ENCODE measurements at places on chromosomes 16 and 17. TPM values are rescaled to one million over a fixed set of nuclear protein-coding genes. Genes with fewer than 3 reads are reported as not detected.
A peak's percentile ranks its signal among the peaks of the same experiment; 100 is the strongest.

Gene MBTD1
- 21.4 TPM for total RNA-seq

DNA sequence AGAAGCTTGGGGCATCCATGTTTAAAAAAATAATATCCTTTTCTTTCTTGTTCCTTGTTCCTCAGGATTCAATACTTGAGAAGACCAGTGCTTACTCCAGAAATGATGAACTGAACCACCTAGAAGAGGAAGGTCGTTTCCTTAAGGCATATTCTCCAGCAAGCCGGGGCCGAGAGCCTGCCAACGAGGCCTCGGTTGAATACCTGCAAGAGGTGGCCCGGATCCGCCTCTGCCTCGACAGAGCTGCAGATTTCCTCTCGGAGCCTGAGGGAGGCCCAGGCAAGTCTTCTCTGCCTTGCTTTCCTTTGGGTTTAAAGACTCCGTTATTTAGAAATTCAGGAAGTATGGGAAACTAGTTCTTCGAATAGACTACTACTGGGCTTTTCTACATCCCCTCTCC is 42.5 kb upstream of the ENDOV start:
- peaks cover 25% of the 10 kb centered on the region for H3K36me3 ChIP-seq
- DNase-seq = peak; percentile 28
- no peak overlapping the region for H3K27ac ChIP-seq

DNA sequence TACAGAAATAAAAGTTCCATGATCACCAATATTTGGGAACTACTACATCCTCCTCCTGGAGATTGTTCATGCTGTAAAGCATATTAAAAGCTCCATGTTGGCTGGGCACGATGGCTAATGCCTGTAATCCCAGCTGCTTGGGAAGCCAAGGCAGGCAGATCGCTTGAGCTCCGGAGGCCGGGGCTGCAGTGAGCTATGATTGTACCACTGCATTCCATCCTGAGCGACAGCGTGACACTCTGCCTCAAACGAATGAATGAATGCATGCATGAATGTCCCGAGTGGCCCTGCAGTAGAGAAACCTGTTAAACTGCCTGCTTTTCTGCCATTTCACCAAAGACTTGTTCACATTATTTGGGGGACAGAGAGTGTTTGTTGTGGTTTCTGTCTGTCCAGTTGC is 15.0 kb downstream of the CNEP1R1 start:
- no peaks in the 10 kb centered on the region for H3K4me1 ChIP-seq
- no peak for DNase-seq
- no peak overlapping the region for H3K4me3 ChIP-seq
- H3K36me3 ChIP-seq = no peaks in the 10 kb centered on the region
- no peak overlapping the region for H3K27ac ChIP-seq
- no peaks in the 10 kb centered on the region for H3K27me3 ChIP-seq

DNA sequence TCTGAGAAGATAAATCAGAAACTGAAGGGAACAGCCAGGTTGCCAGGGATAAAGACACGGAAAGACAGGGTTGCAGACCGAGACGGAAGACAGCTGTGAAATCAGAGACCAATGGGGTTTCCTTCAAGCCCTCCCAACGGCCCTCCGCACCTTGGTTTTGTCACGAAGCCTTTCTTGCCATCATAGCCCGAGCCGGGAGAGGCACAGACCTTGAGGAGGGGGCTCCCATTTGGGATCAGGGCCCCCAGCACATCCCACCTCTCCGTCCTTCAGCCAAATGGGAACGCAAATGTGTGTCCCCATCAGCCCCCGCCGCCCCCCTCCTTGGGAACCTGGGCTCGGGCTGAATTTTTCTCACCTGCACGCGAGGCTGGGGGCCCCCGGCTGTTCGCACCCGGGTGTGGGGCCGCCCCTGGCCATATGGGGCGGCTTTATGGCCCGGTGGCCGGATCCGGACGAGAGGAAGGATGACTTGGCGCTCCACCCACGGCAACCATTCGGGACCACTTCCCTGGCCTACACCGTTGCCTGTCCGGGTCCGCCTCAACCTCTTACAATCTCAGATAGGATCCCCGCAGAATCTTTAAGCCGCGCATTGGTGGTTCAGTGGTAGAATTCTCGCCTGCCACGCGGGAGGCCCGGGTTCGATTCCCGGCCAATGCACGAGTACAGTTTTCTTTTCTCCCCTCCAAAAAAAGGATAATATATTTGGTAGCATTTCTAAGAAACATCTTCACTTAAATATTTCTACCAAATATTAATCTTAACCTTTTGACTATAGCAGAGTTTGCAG is 1.4 kb upstream of the HES7 start:
- no peaks in the 10 kb centered on the region for H3K27me3 ChIP-seq
- DNase-seq = peak; percentile 90
- no peaks in the 10 kb centered on the region for H3K36me3 ChIP-seq
- H3K4me3 ChIP-seq = peak overlapping the region; percentile 81

Gene CD300C
- total RNA-seq = 2.2 TPM

- H3K4me1 ChIP-seq = no peaks in the 10 kb centered on the region
- no peak overlapping the region for H3K27ac ChIP-seq
- no peak overlapping the region for H3K4me3 ChIP-seq
Measured at GRCh38 chr16:88938777-88939244, 38.2 kb downstream of the CBFA2T3 start.

Gene RNF112
- 9.9 TPM for total RNA-seq

DNA sequence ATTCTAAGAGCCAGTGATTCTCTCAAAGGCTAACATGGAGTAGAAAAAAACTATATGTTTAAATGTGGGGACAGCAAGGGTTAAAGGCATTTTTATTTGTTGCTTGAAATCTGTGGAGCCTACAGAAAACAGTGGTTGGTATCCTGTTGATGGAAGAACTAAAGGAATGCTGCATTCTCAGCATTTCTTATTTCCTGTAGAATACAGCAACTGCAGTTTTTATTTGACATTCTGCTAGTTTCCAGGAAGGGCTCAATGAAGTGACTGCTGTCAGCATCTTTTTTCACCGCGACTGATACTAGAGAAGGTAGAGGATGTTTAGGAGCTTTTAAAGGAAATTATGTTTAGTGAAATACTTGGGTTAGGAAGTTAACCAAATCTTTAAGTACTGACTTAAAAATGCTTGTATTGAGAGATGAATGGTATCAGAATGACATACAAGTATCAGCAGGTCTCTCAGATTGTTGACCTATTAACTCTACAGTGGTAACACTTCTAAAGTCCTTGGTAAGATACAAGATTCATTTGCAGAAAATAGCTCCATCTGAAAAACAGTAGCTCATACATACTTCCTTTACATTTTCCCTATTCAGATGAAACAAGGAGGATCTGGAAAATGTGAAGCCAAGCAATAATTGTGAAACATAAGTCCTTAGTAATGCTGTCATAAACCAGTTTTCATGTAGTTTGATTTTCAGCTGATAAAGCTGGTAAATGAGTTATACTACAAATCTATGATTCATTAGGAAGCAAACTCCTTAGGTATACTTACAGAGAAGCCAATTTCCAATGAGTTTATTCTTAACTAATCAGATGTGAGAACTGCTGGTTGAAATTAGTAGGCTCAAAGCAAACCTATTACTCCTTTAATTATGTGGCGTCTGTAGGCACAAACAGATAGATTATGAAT is 15.2 kb downstream of the CLTC start:
- no peak for DNase-seq
- H3K4me3 ChIP-seq = no peak overlapping the region
- no peaks in the 10 kb centered on the region for H3K27me3 ChIP-seq
- no peak overlapping the region for H3K27ac ChIP-seq
- no peaks in the 10 kb centered on the region for H3K36me3 ChIP-seq

DNA sequence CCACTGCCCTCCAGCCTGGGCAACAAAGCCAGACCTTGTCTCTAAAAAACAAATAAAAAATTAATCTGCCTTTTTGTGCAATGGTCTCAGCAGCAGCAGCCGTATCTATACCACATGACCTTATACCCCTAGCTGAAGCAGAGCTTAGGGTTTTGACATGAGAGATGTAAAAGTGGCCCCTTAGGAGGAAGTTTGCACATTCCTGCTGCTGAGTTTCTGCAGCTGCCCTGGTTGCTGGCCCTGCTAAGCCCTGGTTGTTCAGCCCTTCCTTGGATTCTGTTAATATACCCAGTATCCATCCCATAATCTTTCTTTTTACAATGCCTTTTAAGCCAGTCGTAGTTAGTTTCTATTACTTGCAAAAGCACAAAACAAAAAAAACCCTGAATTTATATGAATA is 33.0 kb upstream of the PRKCB start:
- no peak overlapping the region for H3K4me3 ChIP-seq
- no peak for DNase-seq
- H3K27ac ChIP-seq = no peak overlapping the region
- H3K27me3 ChIP-seq = no peaks in the 10 kb centered on the region

DNA sequence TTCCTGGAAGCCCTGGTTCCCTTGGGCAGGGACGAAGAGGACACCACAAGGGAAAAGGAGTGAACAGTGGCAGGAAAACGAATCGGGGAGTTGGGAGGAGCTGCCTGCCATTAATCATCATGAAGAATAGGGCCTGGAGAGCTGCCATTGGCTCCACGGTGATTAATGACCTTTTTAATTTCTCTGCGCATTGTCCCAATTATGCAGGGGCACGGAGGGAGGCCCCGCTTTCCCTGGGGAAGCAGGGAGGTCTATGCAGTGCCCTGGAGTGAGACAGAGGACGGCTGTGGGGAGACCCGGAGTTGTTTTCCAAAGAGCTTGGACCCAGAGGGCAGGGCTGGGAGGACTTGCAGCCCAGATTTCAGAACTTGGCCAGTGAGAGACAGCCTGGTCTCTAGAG is 338.9 kb upstream of the C16orf82 start:
- no peak for DNase-seq
- H3K4me1 ChIP-seq = no peaks in the 10 kb centered on the region
- H3K4me3 ChIP-seq = no peak overlapping the region
- H3K36me3 ChIP-seq = no peaks in the 10 kb centered on the region

DNA sequence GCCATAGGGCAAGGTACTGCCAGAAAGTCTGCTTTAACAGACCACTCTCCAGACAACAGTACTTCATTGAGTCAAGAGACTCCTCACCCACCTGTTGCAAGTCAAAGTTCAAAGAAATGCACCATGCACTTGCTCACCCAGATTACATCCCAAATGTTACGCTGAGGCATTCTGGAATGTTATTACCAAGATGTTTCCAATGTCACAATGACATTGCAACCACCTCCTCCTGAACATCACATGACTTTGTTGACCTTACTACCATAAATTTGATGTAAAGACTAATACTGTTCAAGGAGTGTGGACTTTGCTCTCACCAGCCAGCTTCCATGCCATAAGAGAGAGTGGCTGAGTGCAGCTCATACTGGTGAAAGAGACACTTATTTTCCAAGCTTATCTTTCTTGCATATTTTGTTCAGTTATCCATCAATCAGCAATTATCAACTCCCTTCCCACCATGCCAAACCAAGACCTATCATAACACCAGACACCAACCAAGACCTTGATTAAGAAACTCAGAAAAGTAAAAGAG is 58.5 kb upstream of the BCAR1 start:
- H3K4me1 ChIP-seq = peaks cover 19% of the 10 kb centered on the region
- DNase-seq = no peak
- H3K27ac ChIP-seq = no peak overlapping the region
- H3K36me3 ChIP-seq = no peaks in the 10 kb centered on the region
- H3K27me3 ChIP-seq = no peaks in the 10 kb centered on the region
- no peak overlapping the region for H3K4me3 ChIP-seq

Gene TBKBP1
- total RNA-seq = 13.2 TPM

DNA sequence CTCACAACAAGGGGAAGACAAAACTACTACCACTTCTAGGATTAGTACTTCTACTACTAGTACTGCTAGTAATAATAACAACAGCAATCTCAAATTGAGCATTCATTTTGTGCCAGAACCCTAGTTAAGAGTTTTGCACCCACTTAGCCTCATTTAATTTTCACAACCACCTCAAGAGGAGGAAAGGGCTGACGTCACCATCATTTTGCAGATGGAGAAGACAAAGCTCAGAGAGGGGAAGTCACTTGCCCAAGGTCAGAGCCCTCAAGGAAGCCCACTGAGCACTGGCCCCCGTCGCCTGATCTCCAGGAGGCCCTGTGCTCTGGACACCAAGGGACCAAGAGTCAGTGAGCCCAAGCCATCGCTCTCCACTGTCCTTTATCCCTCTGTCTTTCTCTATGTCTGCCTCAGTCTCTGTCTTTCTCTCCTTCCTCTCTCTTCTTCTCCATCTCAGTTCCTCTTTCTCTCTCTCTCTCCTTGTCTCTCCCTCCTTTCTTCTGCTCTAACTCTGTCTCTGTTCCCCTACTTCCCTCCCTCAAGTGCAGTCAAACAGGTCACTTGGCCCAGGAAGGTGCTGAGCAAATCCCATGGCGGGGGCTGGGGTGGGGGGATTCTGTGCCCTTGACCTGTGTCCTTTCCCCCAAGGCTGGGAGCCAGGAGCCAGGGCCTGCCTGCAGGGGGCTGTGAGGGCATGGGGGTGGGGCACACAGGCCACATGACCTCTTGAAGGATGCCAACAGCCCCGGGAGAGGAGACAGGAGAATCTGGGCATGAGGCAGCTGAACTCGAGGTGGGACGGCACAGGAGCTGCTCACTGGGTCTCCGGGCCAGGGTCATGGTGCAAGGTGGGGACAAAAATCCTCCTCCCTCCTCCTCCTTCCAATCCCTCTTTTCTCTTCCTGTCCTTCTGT is 11.2 kb upstream of the NGFR start:
- no peaks in the 10 kb centered on the region for H3K4me1 ChIP-seq
- H3K27ac ChIP-seq = no peak overlapping the region
- no peaks in the 10 kb centered on the region for H3K36me3 ChIP-seq

DNA sequence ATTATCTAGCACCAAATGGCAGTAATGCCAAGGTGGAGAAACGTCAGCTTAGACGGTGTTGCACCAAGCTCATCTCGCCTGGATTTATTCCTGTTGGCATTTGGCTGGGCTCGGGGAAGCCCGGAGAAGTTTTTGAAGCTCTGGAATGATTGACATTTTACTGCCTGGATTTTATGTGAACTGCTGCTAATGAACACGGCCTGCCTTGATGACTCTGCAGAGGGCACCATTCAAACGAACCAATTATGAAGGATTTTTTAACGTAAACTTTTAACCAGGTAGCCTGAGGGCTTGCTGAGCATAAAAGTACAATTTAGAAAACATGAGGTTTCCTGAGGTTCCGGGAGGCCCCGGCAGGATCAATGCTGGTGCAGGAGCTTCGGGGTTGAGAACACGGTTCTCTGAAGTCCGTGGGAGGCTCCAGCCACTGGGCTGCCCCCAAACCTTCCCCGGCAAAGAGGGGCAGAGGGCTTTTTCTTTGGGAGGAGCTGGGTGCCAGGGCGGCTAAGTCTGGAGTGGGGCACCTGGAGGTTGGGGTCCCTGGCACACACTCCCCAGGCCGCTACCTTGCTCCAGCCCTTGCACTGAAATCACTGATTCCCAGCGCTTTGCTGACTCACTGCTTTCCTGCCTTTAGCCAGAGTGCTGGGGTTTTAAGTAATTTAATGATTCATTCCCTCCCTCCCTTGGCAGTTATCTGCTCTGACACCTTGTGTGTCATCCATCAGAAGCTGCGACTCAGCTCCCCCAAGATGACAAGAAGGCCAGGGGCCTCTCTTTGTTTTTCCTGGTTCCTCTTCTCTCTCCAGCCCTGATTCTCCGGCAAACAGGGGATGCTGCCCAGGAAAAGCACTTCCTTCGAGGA is 161.2 kb upstream of the IRX3 start:
- H3K36me3 ChIP-seq = no peaks in the 10 kb centered on the region
- H3K4me3 ChIP-seq = no peak overlapping the region
- no peaks in the 10 kb centered on the region for H3K27me3 ChIP-seq
- H3K27ac ChIP-seq = no peak overlapping the region
- no peaks in the 10 kb centered on the region for H3K4me1 ChIP-seq

Gene KRT39
- not detected for total RNA-seq
